NCI-H2081 treated with DMSO at 0.1 percent for 48 hours (cell line): ENCODE measurements at places on chromosomes 7 and 10.

GRCh38 chr7:112665709-112666108, 124.5 kb downstream of the TMEM168 start:
- no peak for DNase-seq

DNA sequence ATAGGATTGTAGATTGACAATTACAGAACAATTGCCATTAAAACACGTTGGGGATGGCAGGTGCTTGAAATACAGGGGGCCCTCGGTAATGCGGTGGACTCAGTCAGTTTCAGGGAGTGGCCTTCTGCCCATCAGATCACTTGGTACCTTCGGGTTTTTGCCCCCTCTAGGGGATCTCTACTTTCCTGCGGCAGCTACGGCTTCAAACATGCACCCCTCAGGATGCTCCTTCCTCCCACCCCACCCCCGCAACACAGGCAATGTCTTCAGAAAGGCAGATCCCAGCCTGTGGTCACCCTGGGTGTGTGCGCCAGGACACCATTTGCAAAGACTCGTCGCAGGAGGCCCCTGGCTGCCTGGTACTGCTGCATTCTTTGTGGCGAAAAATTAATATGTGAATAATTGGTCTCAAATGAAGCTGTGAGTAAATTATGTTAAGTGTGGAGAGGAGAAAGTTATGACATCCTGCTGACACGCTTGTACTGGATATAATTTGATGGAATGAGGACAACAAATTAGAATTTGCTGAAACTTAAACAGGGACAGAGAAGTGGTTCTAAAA, 431.0 kb upstream of the MKI67 start:
- DNase-seq = no peak

- DNase-seq = no peak
These were observed 60.4 kb downstream of the PTN start for GRCh38 chr7:137283153-137283552.

DNA sequence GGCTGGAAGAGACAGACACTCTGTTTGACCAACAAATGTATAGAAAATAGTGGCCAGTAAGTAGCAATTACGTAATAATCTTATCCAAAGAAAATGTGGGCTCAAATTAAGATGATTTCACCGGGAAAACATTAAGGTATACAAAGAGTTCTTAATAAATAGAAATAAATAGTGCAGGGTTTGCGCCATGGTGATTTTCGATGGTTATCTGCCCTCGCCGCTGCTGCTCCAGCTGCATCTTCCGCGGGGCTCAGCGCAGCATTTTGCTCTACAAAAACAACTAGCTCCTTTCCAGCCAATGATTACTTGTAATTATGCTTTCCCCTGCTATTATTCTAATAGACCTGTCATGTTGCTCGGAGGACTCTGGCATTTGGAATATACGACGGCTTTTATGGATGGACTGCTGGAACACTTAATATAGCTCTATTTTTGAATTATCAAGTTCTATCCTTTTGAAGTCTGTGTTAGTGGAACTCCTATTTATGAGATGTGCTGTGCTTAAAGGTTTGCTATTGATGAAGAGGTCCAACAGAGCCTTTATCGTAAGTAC, 103.8 kb downstream of the BUB3 start:
- no peak for DNase-seq

- no peak for DNase-seq
These were observed 49.6 kb downstream of the RBM17 start for GRCh38 chr10:6138456-6138855.

- no peak for DNase-seq
These were observed 2.8 kb upstream of the SLC29A3 start for GRCh38 chr10:71316056-71316785.

GRCh38 chr7:17274551-17275245, 23.8 kb upstream of the AHR start:
- DNase-seq = no peak

GRCh38 chr10:17256051-17256450, 28.0 kb downstream of the VIM start:
- DNase-seq = no peak

GRCh38 chr10:84059526-84059925, 79.8 kb upstream of the GHITM start:
- DNase-seq = no peak

DNA sequence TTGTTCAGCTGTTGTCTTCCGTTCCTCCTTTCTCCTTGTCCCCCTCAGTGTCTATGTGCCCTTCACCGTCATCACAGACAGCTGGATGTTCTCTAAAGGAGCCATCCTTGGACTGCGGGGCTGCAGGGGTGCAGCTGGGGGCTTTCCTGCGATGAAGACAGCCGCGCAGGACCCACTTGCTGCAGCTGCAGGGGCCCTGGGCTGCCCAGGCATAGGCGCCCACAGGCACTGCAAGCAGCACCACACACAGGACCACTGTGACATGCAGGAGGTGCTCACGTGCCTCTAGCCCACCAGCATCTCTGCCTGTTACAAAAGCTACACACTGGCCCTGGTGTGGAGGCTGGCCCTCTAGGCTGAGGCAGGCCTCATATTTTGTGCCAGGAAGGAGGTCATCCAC, 3.4 kb downstream of the LRIT2 start:
- DNase-seq = no peak

DNA sequence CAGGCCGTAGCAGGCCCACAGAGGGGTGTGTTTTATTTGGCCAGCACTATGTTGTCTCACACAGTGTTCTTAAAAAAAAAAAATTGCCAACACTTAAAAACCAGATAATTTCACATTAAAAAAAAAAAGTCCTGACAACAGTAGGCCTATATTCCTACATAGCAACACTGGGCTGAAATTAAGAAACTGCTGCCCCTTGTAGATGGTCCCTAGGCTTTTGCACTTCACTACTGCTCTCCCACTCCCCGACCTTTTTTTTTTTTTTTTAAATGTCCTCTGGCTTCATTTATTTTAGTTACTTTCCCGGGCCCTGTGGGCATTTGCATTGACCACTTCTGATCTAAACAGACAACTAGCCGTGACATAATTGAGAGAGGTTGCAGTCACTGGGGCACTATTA, 36.0 kb downstream of the SPAG6 start:
- DNase-seq = no peak

DNA sequence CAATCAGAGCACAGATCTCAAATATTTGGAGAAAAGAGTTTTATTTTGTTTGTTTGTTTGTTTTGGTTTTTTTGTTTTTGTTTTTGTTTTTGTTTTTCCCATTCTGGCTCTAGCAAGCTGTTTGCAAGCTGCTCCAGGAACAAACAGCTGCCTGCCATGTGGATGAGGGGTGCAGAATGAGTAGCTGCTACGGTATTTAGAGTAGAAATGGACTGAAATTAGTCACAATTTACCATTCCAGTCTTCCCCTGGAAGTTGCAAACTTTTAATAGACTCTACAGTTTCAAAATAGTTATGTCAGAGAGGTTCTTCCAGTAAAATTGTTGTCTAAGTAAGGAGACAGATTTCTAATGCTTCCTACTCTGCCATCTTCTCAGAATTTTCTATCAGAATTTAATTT, 27.1 kb upstream of the TAS2R16 start:
- no peak for DNase-seq

DNA sequence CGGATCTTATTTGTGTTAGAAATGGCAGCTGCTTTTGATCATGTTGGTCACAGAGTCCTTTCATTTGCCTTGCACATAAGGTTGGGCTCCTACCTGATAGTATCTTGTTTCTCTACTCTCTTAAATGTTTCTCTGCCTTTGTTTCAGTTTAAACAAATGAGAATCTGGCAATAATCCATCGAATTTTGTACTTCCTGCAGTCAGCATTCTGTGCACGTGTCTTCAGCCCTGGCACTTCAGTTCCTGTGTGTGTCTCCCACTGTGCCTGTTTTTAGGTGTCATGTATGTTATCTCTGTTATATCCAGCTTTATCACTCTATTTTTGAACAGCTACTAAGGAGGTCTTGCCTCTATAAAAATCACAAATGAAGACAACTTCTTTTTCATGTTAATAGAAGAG, 28.4 kb upstream of the PTER start:
- DNase-seq = no peak
